ENCODE measurements at places on chromosomes 5 and 9. TPM values are rescaled to one million over a fixed set of nuclear protein-coding genes. Genes with fewer than 3 reads are reported as not detected.

DNA sequence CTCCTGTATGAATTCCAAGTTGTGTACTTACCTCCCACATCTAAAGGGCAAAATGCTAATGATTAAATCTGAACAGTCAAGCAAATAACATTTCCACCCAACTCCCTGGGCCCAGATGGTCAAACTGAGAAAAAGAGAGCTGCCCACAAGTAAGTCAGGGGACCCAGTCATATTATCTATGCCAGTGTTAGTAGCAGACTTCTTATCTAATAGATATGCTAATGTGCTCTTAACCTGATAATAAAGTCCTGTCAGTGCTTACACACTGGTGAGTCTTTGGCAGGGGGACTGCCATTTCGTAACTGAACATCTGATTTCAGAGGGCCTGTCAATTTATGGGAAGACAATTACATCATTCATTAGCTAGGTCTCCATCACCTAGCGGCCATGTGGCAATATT lies 292.3 kb upstream of the WWC1 start:
- no peak for DNase-seq

- DNase-seq: no peak
These were observed 50.0 kb downstream of the MCCC2 start for GRCh38 chr5:71637133-71637532.

GRCh38 chr5:947626-948471 lies 55.2 kb downstream of the TRIP13 start:
- DNase-seq: no peak

The OBP2B gene
- polyA plus RNA-seq: 35.1 TPM

DNA sequence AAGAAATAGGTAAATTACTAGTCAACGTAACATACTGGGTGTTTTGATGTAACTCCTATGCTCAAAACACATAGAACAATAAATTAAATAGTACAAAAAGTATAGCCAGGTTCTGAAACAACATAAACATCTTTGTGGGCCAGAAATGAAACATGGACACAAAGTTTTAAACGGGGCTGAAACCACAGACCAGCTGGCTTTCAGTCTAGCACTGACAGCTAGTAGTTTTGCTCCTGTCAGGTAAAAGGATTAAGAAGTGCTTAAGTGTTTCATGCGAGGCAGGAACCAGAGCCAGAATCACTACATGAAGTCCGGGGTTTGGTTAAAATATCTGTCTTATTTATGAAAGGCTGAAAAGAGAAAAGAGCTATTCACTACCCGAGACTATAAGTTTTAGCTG lies 19.5 kb downstream of the DCAF10 start:
- no peak for DNase-seq

- DNase-seq: no peak
These were observed 91.1 kb downstream of the TLR4 start for GRCh38 chr9:117795271-117795670.

The HABP4 gene
- polyA plus RNA-seq: 46.9 TPM

- DNase-seq: no peak
These were observed 178.8 kb downstream of the CSNK1G3 start for GRCh38 chr5:123690821-123691220.

DNA sequence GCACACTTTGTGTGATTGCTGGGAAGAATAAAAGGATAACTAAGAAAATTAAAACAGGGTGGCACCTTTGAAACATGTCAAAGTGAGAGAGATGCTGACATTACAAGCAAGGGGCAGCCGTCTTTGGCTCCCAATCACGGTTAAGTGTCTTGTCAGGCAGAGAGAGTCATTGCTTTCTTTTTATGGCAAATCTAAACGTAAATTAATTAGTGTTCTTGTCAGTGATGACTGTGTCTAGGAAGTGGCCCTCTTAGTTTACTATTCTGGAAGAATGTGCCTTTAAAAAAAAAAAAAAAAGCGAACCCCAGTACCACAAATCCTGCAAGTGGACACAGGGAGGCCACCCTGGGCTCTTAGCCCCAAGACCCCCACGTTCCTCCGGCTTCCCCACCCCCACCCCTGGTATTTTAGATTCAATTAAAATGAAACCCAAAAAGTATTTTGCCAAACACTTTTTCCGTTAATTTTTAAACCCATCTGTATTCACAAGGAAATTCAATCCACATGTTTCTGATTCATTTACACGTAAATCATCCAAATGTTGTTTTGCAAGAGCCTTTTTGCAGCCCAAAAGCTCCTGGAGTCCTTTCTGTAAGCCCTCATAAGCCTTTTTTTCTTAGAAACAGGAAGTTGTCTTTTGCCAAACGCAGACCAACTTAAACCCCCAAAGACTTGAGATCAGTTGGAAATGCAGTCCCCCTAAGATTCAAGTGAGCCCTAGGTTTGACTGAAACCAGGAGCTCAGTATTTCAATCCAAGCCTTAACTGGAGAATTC lies 399.3 kb downstream of the EBF1 start:
- no peak for DNase-seq

- DNase-seq: no peak
These were observed 139.5 kb downstream of the FSTL4 start for GRCh38 chr5:133472829-133473228.

Measured in testis (tissue), 5 donors.